Stimulated activated CD8-positive, alpha-beta memory T cell treated with anti-CD3 and anti-CD28 coated beads, Interleukin-15, amount 100 ng/mL, for 1 hour (primary cell): ENCODE measurements at places on chromosomes 3 and 15.

DNA sequence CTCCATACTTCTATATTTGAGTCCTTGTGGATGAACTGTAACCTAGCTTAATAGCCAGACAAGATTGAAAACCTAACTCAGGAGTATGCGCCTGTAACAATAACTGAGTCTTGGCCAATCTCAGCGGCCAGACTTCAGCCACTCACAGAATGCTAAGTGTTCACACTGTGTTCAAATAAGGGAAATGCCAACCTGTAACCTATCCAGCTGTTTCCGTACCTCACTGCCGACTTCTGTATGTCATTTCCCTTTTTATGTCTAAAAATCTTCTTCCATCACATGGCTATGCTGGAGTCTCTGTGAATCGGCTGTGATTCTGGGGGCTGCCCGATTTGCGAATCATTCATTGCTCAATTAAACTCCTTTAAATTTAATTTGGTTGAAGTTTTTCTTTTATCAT, 169.2 kb downstream of the NFKBIZ start:
- DNase-seq: no peak

DNA sequence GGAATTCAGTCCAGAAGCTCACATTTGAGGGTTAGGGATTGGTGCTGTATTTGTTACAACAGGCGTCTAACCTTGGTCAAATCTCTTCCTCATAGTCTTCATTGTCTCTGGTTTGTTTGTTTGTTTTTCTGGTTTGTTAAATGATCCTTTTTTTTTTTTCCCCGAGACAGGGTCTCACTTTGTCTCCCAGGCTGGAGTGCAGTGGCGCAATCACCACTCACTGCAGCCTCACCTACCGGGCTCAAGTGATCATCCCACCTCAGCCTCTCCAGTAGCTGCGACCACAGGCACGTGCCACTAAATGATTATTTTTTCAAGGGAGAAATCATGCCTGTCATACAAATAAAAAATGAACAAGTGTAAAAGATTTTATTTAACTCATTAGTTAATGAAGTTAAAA, 14.3 kb upstream of the ADPGK start:
- no peak for DNase-seq

DNA sequence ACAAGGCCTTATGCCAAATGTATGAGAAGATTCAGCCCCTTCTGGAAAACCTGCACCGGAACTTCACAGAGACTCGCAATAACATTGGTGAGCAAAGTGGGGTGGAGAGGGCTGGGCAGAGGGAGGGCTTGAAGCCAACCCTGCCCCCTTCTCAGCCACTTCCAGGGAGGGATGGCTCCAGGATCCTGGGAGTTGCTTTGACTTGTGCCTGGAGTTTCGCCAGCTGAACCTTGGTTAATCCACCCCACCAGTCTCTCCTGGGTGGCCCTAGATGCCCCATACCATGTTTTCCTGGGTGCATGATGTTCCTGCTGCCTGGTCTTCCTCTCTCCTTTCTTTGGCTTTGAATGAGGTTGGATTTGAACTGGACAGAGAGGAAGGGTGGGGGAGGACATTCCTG, 10.8 kb downstream of the TBC1D21 start:
- DNase-seq: no peak

- DNase-seq: no peak
Observed at GRCh38 chr15:34791701-34792100, 3.6 kb downstream of the ACTC1 start.

- DNase-seq: no peak
Observed at GRCh38 chr3:138943724-138944653, 2.9 kb downstream of the FOXL2 start.

DNA sequence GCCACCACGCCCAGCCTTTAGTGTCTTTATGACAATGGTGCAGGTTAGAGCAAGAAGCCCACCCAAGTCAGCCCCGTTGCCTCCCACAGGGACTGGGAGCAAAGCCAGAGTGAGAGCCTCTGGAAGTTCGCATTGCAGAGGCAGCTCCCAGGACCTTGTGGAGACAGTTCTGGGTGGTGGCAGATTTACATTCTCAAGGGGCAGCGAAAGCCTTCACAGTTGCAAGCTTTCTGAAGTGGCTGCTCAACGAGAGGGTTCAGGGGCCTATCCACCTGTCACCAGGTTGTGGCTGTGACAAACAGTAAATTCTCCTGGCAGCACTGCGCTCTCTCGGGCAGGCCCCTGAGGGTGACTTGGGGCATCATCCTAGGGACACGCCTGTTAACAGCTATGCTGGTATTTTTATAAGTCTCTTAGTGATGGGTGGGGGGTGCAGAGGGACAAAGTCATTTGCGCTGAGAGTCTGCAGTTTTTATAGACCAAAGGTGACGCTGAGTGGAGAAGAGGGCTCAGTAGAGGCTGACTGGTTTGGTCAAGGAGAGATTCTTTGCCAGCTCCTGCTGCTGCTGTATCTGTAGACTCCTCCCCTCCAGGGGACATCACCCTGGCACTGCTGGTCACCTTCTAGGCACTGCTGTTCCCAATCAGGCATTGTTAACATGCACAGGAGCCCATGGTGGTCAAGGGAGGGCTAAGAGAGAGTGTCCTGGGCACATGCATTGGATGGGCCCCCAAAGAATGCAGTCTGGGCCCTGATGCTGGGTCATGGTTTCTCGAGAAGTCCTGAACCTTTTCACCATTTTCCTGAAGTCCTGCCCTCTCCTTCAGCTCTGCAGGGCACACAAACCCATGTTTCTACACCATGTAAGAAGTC, 57.5 kb upstream of the KLF13 start:
- no peak for DNase-seq

GRCh38 chr3:75329476-75330097, 334.5 kb upstream of the FRG2C start:
- no peak for DNase-seq
